ENCODE measurements at places on chromosomes 3 and 15. TPM values are rescaled to one million over a fixed set of nuclear protein-coding genes. Genes with fewer than 3 reads are reported as not detected.
A peak's percentile ranks its signal among the peaks of the same experiment; 100 is the strongest.

DNA sequence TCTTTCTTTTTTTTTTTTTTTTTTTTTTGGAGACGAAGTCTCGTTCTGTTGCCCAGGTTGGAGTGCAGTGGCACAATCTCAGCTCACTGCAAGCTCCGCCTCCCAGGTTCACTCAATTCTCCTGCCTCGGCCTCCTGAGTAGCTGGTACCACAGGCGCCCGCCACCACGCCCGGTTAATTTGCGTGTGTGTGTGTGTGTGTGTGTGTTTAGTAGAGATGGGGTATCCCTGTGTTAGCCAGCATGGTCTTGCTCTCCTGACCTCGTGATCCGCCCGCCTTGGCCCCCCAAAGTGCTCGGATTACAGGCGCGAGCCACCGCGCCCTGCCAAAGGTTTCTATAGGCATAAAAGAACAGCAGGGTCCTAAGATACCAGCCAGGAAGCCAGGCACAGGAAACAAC lies 261.0 kb upstream of the CCDC54 start:
- no peak for DNase-seq

DNA sequence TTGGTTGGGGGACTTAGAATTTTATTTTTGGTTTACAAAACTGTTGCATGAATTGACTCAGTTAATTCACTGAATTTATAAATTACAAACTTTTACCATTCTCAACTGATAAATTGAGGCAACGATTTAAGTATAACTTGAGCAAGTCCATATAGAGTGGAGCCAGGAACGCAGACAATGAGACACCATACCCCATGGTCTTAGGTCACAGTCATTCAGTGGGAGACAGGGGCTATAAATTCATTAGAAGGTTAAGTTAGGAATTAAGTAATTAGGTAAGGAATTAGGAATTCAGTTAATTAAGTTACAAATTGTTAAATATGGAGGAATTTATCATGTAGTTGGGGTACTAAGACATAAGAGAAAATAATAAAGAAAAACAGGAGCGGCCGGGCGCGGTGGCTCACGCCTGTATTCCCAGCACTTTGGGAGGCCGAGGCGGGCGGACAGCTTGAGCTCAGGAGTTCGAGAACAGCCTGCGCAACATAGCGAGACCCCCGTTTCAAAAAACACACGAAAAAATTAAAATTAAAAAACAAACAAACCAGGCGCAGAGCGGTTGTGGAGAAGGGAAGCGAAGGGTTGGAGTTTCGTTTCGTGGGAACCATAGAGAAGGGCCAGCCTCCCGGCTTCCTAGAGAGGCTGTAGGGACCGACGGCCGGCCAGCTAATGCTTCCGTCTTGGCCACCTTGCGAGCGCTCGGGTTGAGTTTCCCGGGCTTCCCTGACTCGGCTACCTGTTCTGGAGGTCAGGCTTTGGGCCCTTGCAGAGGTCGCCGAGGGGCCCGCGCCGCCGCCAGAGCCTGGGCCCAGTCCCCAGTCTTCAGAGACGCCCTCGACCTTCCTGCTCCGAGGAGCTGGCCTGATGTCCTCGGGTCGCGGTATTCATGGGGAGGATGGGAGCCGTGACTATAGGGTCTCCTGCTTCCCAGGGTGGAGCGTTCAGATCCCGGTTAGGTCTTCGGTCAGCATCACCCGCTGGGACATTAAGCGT lies at the start of gene ZNF619:
ZNF619 (plus strand) TSS at position 645 of the 993 bp plus-strand sequence. CDS start 858 bp downstream, outside the sequence.
- peak; percentile 68 for DNase-seq

The TNFAIP8L3 gene
- 0.30 TPM for total RNA-seq

The ARL13B gene
- 17.9 TPM for total RNA-seq

The STAB1 gene
- 0.19 TPM for total RNA-seq
